ENCODE measurements at places on chromosomes 2 and 18.

DNA sequence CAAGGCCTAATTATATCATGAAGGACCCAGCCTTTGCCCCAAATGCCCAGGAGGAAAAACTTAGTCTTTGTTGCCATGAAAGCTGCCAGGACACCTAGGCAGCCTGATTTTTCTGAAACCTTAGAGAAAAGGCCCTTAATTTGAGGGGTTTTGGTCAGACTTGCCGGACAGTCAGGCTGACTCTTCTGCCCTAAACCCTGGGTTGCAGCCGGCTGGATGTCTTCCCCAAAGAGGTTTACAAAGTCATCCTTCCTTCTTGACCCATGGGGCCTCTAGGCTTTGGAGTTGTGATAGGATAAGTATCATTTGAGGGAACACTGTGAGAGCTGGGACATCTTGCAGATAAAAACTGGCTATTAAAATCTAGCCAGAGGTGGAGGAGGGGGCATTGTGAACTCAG is 2.4 kb upstream of the HOXD1 start:
- no peak for DNase-seq

- no peak for DNase-seq
Measured at GRCh38 chr2:653645-654425, 23.4 kb downstream of the TMEM18 start.

DNA sequence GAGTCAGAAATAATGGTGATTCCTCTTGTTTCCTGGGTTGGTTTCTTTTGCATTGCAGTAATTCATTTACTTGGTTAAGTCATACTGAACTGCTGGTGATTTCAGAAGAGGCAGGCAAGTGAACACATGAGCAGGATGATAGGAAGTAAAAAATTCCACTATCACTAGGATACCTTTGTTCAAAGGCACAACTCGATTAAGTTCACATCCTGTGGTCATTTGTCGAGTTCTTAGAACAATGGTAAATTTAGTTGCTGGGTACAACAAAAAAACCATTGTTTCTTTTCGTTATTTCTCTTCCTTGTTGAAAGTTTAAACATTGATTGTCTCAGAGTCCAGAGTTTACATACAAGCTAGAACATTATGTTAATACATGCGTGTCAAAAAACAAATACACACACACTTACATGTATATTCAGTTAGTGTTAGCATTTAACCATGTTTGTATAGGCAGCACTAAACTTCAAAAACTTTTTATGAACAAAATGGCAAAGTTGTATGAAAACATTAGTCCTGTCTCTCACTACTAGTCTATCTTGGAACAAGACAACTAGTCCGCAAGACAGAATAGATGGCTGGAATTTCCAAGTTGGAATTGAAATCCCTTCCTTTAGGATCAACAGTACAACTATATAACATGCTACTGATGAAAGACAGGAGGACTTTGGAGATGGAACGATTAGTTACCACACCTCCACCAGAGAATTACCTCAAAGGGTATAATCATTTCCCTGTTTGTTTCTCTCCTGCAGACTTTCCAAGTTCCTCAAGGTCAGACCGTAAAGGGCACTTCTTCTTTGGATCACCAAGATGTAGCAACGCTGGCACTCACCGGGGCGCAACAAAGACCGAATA is 26.2 kb downstream of the STK39 start:
- DNase-seq = no peak

DNA sequence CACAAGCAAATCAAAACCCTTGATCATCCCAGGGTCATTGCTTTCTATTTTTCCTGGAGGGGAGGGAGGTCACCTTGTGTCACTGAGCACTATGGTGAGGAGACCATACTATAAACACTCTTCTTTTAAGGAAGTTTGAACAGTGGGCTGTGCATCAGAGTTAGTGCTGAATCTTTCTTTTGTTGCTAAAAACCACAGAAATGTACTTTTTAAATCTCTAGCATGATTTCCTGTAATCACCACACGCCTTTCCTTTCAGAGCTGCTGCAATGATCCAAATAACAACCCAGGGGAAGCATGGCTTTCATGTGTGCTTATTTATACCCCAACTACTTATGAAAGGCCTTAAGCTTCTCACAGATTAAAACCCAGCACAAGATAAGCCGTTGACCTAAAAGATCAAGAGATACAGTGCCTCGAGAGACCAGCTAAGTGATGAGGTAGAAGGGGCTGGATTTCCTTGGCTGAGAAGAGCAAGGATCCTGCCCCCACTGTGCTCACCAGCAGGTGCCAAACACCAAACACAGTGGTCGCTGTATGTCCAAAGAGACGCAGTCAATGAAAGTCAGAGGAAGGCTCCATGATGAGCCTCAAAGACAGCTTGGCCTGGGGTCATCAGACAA is 34.7 kb downstream of the TRABD2A start:
- DNase-seq = no peak

GRCh38 chr18:71079606-71080005 is 790.8 kb downstream of the SOCS6 start:
- DNase-seq = no peak

DNA sequence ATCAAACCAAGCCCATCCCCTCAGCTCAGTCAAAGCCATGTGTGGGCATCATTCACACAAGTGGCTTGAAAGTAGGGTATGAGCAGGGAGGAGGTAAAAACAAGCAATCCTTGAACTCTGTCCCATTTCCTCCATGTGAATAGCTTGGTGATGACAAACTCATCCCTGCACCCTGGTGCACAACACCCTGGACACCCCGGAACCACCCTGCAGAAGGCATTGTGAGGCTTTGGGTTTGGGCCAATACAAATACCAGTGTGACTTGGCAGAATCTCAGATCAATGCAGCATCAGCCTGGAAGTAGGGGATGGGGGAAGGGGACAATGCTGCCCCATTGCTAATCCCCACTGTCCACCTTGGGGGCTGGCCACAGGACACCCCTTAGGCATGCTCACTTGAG is 28.6 kb downstream of the TGFA start:
- no peak for DNase-seq

All from hippocampal formation (tissue), 2 donors.